Left ventricle myocardium inferior (tissue), 1 donor: ENCODE measurements at places on chromosomes 2 and 18.

DNA sequence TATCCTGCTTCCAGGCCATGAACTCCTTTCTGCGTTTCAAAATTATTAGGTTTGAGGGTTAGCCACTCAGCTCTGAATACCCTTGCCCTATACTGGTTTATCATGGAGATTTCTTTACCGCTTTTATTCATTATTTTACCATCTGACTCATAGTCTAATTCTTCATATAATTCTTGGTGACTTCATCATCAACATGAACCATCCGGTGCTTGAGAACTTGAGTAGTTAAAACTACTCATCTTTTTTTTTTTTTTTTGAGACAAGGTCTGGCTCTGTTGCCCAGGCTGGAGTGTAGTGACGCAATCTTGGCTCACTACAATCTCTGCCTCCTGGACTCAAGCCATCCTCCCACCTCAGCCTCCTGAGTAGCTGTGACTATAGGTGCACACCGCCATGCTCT lies 94.2 kb upstream of the LHCGR start:
- DNase-seq: no peak

GRCh38 chr18:36128530-36128870 lies 640 bp downstream of the SLC39A6 start:
- no peak for DNase-seq

DNA sequence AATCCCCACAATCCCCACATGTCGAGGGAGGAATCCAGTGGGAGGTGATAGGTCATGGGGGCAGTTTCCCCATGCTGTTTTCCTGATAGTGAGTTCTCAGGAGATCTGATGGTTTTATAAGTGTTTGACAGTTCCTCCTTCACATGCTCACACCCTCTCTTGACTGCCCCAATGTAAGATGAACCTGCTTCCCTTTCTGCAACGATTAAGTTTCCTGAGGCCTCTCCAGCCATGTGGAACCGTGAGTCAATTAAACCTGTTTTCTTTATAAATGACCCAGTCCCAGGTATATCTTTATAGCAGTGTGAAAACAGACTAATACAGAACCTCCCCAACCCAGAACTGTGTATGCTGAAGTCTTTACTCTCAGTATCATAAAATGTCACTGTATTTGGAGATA lies 289.5 kb upstream of the MMADHC start:
- DNase-seq: no peak

- no peak for DNase-seq
Measured at GRCh38 chr18:37640504-37640903, 74.9 kb upstream of the CELF4 start.

GRCh38 chr2:193502363-193503035 lies 1307.8 kb upstream of the TMEFF2 start:
- no peak for DNase-seq

- DNase-seq: no peak
Measured at GRCh38 chr2:214577769-214578168, 166.9 kb downstream of the VWC2L start.

GRCh38 chr2:205387350-205388055 lies 294.8 kb upstream of the NRP2 start:
- DNase-seq: no peak
